ENCODE measurements at places on chromosomes 5 and 9.

DNA sequence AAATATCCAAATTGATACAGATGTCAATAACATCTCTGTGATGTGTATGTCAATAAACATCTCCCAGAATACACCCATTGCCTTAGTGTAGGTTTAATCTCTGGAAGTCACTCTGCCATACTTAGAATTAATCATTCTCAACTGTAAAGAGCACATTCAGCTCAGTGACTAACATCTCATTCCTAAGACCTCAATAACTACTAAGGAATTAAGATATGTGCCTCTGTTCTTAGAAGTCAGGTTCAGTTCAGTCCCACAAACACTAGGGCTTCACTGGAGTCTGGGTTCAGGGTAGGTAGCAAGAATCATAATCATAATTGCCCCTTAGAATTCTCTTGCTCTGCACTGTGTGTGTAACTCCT, 31.7 kb downstream of the UGCG start:
- no peak for DNase-seq

GRCh38 chr5:15852217-15852616, 327.4 kb downstream of the MARCHF11 start:
- DNase-seq: no peak

DNA sequence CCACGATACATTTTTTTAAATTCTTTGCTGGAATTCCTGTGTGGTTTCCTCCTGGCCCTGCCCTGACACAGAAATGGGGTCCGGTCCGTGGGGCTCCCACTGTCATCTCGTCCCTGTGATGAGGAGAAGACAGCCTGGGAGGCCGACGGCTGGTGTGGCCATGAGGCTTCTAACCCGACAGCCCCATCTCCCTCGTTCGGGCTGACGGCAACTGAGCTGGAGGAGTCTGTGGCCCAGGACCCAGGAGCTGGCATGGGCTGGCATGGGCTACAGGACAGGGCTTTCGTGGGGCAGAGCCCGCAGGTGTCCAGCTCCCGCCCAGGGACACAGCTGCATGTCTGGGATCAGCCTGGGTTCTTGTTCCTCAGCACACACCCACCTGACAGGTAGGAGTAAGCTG, 13.8 kb downstream of the LCN9 start:
- no peak for DNase-seq

GRCh38 chr5:41815663-41816229, 54.5 kb downstream of the OXCT1 start:
- no peak for DNase-seq

GRCh38 chr5:175257128-175257846, 186.7 kb downstream of the DRD1 start:
- no peak for DNase-seq

- DNase-seq: no peak
These were observed 300.0 kb downstream of the PIK3R1 start for GRCh38 chr5:68515514-68515913.

- DNase-seq: no peak
These were observed 16.2 kb downstream of the FAM169A start for GRCh38 chr5:74850030-74850429.

DNA sequence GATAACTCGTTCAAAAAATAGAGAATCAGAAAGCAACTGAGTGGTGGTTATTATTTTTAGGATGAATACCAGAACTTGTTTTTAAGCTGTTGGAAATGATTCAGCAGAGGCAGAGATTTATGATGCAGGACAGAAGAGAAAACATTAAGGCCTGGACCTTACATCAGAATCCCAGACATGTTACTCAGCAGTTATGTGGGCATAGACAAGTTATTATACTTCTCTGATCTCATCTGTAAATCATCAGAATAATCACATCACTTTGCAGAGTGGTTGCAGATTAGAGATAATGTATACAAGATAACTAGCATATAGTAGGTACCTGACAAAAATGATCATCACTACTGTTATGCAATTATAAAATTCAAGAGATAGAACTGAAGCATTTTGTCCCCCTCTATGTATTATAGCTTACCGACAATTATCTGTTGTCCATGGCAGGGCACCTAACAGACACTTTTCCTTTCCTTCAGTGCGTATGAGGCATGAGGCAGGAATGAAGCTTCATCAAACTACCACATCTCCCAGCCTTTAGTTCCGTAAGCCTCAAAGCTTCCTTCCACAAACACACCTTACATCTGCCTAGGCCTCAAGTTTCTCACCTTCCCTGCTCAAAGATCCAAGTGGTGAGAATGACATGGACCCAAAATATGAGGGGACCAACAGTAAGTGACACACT, 165.9 kb downstream of the DENND1A start:
- DNase-seq: no peak

DNA sequence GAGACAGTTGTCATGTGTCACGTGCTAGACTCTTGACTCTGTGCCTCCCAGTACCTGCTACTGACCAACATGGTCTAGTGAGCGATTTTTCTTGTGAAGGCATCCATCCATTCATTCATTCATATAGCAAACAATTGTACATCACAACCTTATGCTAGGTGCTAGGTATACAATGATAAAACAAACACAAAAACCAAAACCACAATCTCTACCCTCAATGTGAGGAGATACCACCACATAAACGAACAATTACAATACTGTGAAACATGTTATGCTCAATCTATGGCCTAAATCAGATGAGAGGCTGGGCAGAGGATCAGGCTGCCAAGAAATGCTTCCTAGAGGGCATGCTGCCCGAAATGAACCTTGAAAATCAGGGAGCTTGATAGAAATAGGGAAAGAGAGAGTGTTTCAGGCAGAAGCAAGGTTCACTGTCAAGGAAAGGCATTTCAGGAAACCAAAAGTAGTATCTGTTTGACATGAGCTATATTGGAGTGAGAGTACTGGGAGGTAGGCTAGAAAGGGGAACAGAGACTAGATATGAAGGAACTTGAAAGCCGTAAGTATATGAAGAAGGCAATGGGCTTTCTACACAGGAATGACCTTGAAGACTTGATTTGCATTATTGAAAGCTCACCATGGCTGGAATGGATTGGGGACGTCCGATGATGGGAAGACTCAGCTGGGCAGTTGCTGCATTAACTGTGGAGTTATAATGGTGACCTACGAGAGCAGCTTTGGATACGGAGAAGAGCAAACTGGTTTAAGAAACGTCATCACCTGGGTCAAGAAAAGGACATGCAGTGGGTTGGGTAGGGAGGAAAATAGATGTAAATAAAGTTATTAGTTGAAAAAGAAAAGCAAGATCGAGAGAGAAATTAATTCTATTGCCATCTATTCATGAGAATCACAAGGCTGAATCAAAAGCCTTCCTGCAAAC, 90.1 kb downstream of the THBS4 start:
- no peak for DNase-seq

- no peak for DNase-seq
These were observed 313.2 kb downstream of the SLIT3 start for GRCh38 chr5:168987543-168988300.

DNA sequence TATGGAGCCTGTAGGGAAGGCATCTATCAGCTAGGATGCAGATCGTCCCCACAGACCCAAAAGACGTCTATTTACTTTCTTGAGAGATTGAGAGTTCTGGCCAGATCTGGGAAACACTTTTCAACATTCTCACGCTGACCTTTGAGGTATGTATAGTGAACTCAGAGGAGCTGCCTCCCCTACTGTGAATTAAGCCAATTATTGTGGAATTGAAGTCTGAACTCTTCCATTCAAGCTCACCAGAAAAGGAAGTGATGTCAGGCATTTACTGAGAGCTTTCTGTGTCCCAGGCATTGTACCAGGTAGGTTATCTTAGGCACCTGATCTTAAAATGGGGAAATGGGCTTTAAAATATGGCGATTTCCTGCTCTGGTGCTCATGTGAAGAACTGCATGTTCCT, 136.5 kb downstream of the SV2C start:
- no peak for DNase-seq

DNA sequence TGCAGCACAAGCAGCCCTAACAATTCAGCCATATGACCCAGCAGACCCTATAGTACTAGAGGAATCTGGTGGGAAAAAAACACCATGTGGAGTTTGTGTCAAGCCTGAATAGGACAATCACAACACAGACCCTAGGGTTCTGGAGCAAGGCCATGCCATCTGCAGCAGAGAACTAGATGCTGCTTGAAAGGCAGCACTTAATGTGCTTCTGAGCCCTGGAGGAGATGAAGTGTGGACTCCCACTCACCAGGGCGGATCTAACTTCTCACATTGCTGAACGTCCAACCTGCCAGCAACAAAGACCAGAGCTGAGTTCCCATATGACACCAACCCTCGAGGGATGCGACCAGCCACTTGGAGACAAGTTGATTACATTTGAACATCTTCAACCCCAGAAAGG, 43.2 kb downstream of the GABBR2 start:
- no peak for DNase-seq

- no peak for DNase-seq
These were observed 36.0 kb upstream of the FYB1 start for GRCh38 chr5:39255406-39255805.

- DNase-seq: no peak
These were observed 159.7 kb downstream of the MUSK start for GRCh38 chr9:110828264-110828663.

GRCh38 chr5:148827723-148828122, 1.3 kb downstream of the ADRB2 start:
- DNase-seq: no peak

Measured in suprapubic skin (tissue), 4 donors.